ENCODE measurements at places on chromosomes 11 and 22. TPM values are rescaled to one million over a fixed set of nuclear protein-coding genes. Genes with fewer than 3 reads are reported as not detected.

- no peak for DNase-seq
These were observed 4.3 kb upstream of the EXPH5 start for GRCh38 chr11:108597736-108598355.

DNA sequence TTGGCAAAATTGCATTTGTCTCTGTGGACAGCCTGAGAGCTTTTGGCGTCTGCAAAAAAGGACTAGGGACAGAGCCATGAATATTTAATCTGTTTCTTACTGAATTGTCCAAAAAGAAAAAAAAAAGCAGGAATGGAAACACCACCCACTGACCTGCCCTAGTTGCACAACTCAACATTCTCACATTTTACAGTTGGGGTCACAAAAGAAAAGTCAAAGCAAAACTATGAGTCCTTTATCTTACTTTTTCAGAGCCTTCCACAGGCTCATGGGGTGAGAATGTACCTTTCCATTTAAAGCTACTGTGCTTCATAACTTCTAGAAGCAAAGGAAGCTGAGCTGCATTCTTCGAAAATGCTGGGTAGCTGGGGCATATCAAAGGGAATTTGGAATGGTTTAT is 225.7 kb downstream of the FAM76B start:
- DNase-seq, result no peak

GRCh38 chr11:76723142-76723541 is 52.6 kb upstream of the LRRC32 start:
- no peak for DNase-seq

The GAL gene
- total RNA-seq, result not detected

The OR2AG2 gene
- 0.15 TPM for total RNA-seq
